Activated CD8-positive, alpha-beta memory T cell treated with anti-CD3 and anti-CD28 coated beads for 1 hour (primary cell): ENCODE measurements at places on chromosomes 1 and 21.

DNA sequence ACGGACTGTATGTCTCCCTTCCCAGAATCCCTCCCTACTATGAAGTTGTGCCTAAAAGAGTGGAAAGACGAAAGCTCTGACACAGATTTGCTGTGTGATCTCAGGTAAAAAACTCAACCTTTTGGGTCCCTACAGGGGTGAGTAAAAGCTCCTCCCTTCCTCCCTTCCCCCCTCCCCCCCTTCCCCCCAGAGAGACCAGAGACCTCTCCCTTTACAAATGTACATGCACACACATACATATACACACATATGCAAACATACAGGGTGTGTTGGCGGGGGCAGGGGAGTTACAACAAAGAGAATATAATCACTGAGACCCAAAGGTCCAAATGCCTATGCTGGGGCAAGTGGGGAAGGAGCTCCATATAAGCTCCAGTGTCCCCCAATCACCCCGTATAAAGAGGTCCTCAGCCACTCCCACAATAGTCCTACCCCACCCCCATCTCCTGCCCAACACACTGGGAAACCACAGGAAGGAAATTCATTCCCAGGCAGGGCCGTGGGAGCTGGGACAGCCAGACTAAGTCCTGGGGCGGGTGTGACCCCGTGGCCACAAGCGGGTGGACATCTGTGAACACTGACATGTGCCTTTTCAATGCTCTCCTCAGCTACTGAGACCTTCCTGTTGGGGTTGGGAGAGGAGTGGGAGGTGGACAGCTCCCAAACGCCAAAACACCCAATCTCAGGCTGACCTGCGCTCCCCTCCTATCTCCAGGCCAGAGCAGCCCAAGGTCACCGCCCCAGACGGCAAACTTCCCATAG is 2.0 kb downstream of the MEF2D start:
- DNase-seq: no peak

DNA sequence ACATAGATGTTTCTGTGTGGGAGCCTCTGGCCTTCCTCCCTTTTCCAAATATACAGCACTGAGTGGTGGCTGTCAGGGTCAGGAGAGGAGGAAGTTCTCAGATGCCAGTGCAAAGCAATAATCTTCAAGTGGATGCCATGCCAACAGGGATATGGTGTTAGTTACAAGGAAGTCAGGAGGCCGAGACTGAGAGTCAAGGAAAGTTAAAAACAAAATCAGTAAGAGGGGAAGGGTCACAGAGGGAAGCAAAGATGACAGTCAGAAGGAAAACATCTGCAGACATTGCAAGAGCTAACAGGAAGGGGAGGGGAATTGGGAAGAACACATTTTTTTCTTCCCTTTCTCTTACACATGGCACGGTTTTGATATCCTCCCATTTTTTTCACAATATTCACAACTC is 691.4 kb downstream of the ADGRL2 start:
- DNase-seq: no peak

DNA sequence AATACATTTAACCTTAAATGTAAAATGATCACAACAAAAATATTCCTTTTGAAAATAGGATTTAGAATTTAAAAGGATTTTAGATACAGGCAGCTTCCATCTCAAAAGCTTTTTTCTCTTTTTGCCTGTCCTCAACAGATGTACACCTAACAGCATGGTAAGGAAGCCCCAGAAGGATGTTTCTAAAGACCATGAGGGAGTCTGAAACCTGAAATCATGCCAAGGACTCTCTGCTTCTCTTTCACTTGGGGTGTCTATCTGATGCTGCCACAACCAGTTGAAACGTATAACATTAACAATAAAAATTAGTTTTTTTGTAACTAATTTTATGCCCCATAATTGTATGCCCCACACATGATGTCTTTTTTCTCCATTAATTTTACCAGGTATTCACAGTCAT is 5.4 kb upstream of the ZNF281 start:
- no peak for DNase-seq

GRCh38 chr1:43978264-43978550 is 803 bp upstream of the B4GALT2 start:
- no peak for DNase-seq

GRCh38 chr21:38205940-38206339 is 50.9 kb upstream of the KCNJ15 start:
- no peak for DNase-seq

GRCh38 chr1:183566026-183566425 is 24.2 kb downstream of the NCF2 start:
- DNase-seq: no peak
